Right lung (tissue), 10 donors: ENCODE measurements at places on chromosomes 4 and X. TPM values are rescaled to one million over a fixed set of nuclear protein-coding genes. Genes with fewer than 3 reads are reported as not detected.

Gene PNPLA4
- 23.2 TPM for polyA plus RNA-seq

GRCh38 chrX:101365301-101365795 lies 16.8 kb upstream of the TIMM8A start:
- DNase-seq = no peak

DNA sequence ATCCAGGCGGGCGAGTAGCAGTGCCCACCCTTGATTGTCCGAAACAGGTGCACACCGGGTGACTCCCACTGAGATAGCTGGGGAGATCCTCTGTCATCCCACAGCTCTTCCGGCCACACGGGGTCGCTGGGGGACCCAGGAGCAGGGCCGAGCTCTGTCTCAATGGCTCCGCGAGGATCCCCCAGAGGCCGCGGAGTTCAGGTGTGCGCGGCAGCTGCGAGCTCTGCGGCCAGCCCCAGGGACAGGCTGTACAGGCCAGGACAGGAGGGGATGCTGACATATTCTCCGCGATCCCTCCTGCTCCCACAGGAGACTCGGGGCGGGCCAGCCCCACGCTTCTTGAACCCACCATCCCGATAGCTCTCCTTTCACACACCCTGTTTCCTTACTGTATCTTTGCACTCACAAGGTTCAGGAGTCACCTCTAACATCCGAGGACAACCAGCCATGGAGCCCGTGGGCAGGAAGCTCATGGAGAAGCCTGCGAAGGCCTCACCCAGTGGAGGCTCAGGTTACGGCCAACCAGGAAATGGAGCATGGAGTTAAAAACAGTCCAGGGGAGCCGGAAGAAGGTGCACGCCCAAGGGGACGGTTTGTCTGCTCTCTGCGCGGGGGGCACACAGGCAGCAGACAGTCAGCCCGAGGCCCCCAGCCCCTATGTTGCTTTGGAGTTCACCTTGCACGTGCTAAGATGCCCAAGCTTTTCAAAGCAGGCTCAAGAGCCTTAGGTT lies 77.9 kb upstream of the AMELX start:
- DNase-seq = no peak

- DNase-seq = no peak
Observed at GRCh38 chr4:1331591-1332353, 15.2 kb upstream of the UVSSA start.

DNA sequence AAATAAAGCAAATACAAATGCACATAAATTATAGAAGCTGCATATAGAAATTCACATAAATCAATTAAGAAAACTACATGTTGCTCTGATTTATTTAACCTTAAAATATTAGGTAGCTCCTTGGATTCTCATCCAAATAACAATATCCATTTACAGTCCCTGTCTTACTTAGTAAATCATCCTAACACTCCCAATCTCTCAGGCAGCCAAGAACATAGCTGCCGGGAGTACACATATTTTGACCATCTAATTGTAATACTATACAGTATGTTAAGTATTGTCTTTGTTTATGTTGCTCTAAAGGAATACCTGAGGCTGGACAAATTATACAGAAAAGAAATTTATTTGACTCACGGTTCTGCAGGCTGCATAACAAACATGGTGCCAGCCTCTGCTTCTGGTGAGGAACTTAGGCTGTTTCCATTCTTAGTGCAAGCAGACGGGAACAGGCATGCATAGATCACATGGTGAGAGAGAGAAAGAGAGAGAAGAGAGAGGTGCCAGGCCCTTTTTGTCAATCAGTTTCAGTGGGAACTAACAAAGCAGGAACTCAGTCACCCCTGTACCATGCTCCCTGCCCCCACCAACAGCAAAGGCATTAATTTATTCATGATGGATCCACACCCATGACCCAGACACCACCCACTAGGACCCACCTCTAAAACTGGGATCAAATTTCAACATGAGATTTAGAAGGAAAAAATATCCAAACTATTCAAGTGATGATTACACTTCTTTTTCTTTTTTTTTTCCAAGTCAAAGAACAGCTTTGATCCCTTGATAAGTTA lies 614.8 kb upstream of the TECRL start:
- no peak for DNase-seq
